ENCODE measurements at places on chromosomes 3 and 15.

DNA sequence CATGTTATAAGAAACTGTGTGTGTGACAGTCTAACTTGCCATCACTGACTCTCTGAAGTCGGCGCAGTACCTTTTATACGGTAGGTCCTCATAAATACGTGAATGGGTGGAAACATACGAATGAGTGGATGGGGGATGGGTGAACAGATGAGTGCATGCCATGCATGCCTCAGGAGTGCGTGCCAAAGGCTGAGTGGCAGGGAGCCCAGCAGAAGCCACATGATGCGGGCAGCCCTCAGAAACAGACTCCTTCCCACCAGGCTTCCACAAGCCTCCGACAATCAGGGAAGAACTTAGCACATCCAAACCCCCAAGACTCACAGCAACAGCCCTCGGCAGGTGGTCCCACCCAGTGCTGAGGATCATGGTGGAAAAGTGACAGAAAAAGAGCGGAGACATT, 16.7 kb downstream of the HCN4 start:
- DNase-seq: no peak

GRCh38 chr15:51447855-51448621, 106.6 kb downstream of the GLDN start:
- DNase-seq: no peak

DNA sequence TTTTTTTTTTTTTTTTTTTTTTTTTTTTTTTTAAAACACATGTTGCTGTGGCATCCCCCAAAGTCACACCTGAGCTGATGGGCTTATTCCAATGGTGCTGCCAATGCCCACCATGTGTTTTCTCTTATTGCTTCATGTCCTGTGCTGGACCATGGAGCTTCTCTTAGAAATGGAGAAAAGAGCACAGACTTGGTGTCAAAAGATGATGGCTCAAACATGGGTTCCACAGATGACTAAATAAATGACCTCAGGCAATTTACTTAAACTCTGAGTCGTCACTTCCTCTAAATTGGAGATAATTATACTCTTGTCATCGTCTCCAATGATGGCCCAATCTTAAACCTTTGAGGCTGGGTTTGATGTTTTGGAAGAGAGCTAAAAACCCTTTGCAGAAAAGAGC, 28.1 kb downstream of the CHST2 start:
- DNase-seq: no peak

DNA sequence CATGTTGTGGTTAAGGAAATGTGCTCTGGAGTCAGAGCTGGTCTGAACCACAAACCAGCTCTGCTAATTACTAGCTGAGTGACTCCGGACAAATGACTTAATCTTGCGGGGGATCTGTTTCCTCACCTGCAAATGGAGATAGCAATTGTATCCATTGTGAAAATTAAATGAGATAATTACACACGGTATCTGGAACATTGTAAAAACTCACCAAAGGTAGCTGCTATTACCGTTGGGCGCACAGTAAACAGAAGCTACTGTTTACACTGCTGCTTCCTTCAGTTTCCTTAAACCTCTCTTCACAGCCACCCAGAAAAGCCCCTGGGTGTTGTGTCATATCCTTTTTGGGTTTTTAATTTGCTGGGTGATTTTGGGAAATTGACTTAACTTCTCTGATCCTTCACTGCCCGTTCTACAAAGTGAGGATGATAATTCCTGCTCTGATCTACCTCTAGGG, 107.8 kb downstream of the MEGF11 start:
- no peak for DNase-seq

DNA sequence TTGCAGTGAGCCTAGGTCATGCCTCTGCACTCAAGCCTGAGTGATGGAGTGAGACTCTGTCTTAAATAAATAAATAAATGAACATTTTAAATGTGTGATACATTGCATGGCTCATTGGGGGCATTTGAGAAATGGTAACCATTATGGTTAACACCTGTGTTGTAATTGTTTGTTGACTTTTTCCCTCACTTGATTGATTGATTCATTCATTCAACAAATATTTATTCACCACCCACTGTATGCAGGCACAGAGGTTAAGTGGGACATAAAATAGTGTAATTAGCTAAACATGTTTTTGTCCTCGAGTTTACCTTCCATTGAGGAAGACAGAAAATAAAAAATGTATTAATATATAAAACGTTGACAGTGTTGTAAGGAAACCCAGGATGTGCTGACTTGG, 127.1 kb upstream of the ANKRD28 start:
- no peak for DNase-seq

DNA sequence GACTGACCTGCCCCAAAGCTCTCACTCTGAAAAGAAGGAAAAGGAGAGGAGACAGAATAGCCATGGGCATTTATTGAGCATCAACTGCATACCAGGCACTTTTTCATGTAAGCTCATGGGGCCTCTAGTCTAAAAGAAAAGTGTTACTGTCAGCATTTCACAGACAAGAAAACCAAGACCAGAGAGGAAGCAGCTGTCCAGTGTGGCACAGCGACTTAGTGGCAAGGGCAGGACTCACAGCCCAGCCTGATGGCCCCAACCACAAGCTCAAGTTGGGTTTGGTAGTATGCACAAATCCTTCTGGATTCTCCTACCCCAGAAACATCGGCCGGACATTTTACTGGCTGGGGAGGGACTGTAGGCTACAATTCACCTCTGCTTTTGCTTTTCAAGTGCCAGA, 5.8 kb downstream of the EFCC1 start:
- DNase-seq: no peak

- peak; percentile 38 for DNase-seq
These were observed 20.2 kb downstream of the MYZAP start for GRCh38 chr15:57611938-57612337.

DNA sequence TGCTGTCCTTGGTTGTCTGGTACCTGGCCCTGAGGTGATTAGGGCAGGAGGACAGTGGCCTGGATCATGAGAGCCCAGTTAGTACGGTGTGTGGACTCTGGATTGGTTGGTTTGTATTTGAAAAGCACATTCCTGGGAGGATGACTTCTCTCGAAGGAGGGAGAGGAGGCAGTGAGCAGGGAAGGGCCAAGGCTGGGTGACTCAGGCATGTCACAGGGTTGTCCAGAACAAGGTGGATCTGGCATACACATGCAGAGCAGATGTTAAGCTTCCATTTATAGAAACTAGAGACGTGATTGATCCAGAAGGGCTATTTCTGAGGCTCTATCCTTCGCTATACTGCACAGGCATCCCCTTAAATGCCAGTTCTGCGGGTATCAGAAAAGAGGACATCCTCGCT, 34.4 kb downstream of the FAM240A start:
- peak; percentile 64 for DNase-seq

DNA sequence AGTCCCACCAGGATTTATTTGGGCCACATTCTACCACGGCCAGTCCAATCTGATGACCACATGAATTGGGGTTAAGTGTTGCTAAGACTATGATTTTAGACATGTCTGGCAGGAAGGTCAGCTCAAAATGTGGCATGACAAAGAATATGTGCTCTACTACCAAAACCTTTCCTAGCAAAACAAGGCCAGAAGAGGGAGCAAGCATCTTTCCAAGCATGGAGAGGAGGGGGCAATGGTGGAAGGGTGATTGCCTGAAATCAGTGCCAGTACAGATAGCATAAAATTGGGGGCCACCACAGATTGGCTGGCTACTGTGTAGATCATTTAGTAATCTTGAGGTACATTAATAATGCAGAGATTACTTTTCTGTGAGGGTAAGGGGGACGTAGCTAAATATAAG, 43.2 kb downstream of the TMEM39A start:
- DNase-seq: no peak

DNA sequence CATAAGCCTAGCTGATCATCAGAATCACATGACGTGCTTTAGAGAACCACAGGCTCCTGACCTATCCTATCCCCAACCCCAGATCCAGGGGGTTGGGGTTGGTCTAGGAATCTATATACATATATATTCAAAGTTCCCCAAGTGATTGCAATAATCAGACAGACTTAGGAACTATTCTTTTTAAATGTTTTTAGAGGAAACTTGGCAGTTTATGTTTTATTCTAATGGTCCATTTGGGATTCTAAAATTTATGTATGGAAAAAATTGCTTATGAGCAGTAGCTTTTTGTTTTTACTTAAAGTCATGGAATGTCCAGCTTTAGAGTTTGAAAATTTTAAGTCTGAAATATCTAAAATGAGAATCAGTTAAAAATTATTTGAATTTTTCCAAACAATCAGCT, 22.1 kb downstream of the MFN1 start:
- DNase-seq: no peak

DNA sequence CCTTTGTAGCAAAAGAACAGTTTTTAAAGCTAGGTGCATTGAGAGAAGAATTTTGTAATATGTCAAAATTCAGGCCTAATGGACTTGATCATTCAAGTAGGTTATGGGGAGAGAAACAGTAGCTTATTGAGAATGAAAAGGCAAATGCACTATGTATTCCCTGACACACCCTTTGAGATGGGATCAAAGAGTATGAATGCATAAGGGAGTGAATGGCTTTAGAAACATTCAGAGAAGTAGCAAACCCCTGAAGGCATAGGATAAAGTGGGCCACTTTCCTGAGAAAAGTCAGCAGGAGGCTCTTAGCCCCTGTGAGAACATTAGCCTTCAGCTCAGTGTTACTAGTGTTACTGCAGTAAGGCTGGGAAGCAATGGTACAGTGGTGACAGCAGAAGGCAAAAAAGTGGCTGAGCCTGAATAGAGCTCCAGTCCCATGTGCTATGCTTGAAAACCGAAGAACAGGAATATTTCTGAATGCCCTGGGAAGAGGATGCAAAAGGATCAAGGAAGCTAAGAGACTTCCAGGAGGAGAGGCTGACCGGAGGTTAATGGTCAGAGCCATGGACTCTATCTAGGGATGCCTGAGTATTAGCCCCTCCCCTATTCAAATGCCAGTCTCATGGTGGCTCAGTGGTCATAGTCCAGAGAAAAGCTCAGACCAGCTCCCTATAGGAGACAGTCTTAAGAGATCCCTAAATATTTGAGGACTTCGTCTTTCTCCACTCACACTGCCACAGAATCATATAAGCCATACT, 218.2 kb upstream of the SGO1 start:
- no peak for DNase-seq

- no peak for DNase-seq
These were observed 33.1 kb upstream of the TOPAZ1 start for GRCh38 chr3:44208568-44208967.

- DNase-seq: no peak
These were observed 97.8 kb downstream of the SST start for GRCh38 chr3:187572441-187572840.

DNA sequence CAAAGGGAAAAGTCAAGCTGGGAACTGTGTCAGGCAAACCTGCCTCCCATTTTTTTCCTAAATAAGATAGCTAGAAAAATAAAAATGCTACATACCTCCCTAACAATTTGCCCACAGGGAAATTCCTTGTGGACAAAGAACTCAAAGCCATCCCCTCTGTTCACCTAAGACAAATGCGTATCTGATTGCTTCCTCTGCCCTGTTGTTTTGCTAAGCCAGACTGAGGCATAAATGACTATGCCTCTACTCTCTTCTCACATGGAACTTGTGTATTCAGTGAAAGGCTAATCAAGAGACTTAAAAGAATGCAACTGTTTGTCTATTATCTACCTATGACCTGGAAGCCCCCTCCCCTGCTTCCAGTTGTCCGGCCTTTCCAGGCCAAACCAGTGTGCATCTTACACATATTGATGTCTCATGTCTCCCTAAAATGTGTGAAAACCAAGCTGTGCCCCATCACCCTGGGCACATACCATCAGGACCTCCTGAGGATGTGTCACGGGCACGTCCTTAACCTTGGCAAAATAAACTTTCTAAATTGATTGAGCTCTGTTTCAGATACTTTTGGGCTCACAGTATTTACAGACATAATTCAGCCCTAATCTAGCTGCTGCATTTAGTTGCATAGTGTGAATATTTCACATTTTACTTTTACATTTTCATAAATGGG, 15.8 kb downstream of the CHD2 start:
- DNase-seq: peak; percentile 63

GRCh38 chr15:97177151-97177577, 783.3 kb upstream of the ARRDC4 start:
- no peak for DNase-seq

GRCh38 chr15:58295637-58296215, 136.1 kb upstream of the LIPC start:
- no peak for DNase-seq

DNA sequence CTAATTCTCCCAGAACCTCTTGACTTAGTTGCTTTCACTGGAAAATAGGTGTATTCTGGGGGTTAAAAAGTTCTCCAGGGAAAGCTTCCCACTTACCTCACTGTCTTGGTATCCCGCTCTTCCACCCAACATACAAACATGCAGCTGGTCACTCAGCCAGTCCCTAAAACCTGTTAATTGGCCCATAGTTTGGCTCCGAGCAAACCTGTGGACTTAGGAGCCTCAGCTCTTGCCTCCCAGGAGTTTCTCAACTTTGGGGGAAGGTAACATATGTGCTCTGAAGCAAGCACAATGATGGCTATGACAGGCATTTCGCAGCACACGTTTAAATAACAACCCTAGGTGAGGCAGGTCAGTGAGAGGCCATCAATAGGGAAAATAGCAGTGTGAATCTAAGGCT, 25.8 kb upstream of the LRRFIP2 start:
- no peak for DNase-seq

DNA sequence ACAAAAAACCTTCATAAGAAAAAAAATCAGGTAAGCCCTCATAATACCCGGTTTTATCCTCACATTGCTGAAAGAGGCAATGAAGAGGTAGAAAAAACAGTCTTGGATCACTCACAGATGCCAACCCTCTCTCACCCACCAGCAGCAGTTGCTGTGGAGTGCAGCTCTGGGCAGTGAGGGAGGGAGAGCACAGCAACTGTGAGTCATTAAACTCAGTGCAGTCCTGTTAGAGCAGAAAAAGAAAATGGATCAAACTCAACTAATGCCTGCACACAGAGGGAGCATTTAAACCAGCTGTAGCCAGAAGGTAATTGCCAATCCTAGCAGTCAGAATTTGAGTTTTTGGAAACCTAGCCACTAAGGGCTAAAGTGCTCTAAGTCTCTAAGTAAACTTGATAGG, 1050.6 kb upstream of the ALCAM start:
- DNase-seq: peak; percentile 5

GRCh38 chr3:359672-360071, 163.1 kb downstream of the CHL1 start:
- no peak for DNase-seq

GRCh38 chr3:156764751-156765150, 61.4 kb upstream of the LEKR1 start:
- peak; percentile 70 for DNase-seq

DNA sequence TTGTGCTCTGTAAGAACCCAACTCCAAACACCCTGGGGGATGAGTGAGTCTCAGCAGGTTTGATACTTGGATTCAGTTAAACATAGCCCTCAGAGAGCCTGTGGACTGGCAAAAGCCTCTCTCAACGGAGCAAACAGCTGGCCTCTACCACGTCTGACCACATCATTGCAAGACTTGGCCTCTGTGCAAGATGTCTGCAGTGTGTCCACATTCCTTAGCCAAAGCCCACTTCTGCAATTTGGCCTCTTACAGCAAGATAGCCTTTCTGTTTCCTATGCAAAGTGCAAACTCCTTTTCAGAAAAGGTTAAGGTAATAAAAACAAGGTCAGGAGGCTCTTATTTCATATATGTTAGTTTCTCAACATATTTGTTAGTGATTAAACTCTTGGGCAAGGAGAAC, 27.9 kb downstream of the FBN1 start:
- peak; percentile 75 for DNase-seq

All from EH (cell line).